ENCODE measurements at places on chromosomes 5 and 9.
A peak's percentile ranks its signal among the peaks of the same experiment; 100 is the strongest.

- DNase-seq: no peak
These were observed 651.8 kb downstream of the KCTD16 start for GRCh38 chr5:144822503-144822902.

DNA sequence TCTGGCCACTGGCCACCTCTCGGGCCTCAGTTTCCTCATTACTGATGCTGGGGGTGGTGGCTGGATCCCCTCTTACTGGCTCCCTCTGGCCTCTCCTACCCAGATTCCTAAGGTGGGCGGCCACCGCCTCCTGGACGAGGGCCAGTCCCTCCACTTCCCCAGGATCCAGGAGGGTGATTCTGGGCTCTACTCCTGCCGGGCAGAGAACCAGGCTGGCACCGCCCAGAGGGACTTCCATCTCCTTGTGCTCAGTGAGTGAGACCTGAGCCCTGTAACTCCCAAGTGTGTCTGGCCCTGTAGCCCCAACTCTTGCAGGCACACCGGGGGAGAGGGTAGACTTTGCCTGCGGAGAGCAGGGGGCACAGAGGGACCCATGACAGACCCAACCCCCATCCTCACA, 83.3 kb downstream of the HMCN2 start:
- no peak for DNase-seq

- DNase-seq: no peak
These were observed 154.7 kb downstream of the ATP10B start for GRCh38 chr5:160697281-160697680.

- DNase-seq: no peak
These were observed 67.1 kb downstream of the EHMT1 start for GRCh38 chr9:137685741-137686420.

DNA sequence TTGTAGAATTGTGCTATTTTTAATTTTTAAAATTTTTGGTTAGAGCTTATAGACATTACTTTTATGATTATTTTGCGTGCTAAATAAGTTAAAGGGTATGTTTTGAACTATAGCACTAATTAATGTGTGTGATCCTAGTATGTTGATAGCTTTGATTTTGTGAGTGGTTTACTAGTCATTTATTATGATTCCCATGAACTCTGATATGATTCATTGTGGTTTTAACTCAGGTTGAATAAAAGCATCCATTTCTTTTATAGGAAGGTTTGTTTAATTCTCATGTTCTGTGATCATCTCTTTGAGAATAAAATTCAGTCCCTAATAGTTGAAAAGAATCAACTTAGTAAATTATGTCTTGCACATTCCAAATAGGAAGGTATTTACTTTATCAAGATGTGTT, 22.5 kb downstream of the C5orf22 start:
- DNase-seq: no peak

- DNase-seq: no peak
These were observed 54.8 kb upstream of the NKD2 start for GRCh38 chr5:953535-954449.

GRCh38 chr9:91534374-91534773, 110.7 kb upstream of the NFIL3 start:
- DNase-seq: no peak

DNA sequence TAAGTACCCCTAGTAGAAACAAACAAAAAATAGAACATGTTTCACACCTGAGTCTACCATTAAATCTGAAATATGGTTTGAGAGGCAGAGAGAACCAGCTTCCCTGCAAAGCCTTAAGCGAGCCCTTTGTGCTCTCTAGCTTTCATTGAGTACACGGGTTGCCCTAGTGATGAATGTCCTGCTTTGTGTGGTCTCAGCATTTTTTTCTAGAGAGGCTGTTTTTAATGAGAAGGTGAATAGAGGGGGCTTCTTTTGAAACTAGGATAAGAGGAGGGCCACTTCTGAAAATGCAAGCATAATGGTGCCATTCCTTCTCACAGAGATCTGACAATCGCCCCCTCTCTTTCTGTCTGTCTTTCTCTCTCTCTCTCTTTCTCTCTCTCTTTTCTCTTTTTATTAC, 131.3 kb downstream of the MACIR start:
- no peak for DNase-seq

- no peak for DNase-seq
These were observed 261.9 kb downstream of the SYK start for GRCh38 chr9:91063471-91063870.

- no peak for DNase-seq
These were observed 480.7 kb downstream of the DMAC1 start for GRCh38 chr9:7318920-7319319.

DNA sequence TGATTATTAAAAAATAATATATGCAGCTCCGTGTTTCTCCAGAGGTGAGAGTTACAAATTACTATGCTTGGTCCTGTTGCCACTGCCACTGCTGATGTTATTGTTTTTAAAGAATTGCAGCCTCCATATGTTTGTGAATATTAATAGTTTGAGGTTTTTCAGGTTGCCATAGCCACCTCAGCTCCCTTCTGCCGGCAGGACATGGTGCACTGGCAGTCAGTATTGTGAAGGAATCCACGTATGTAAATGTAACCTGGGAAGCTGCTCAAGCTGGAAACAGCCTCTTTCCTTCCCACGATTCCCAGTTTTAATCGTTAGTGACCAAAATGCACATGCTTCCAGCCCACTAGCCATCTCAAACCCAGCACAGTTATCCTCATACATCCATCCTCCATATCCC, 184.4 kb upstream of the CCNG1 start:
- peak; percentile 1 for DNase-seq

- DNase-seq: no peak
These were observed 66.9 kb downstream of the SPATA31C2 start for GRCh38 chr9:88071331-88071730.

DNA sequence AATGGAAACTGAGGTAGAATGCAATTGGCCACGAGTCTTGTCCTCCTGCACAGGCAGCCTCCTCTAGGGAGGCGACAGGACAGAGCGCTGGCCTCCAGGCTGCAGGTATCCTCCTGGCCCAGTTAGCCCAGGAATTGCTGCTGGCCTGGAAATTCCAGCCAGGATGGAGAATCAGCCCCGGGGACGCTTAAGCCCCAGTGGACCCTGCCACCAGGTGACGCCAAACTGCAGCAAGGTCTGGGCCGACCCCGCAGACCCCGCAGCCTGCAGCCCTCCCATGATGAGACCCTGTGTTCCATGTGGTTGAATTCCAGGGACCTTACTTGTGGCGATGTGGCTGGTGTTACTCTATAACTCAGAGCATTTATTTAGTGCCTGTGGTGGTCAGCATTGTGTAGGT, 7.3 kb downstream of the CACFD1 start:
- no peak for DNase-seq

- no peak for DNase-seq
These were observed 1.3 kb downstream of the SLC9A3 start for GRCh38 chr5:522899-523440.

- no peak for DNase-seq
These were observed 160.9 kb upstream of the SLC30A5 start for GRCh38 chr5:68932830-68933434.

DNA sequence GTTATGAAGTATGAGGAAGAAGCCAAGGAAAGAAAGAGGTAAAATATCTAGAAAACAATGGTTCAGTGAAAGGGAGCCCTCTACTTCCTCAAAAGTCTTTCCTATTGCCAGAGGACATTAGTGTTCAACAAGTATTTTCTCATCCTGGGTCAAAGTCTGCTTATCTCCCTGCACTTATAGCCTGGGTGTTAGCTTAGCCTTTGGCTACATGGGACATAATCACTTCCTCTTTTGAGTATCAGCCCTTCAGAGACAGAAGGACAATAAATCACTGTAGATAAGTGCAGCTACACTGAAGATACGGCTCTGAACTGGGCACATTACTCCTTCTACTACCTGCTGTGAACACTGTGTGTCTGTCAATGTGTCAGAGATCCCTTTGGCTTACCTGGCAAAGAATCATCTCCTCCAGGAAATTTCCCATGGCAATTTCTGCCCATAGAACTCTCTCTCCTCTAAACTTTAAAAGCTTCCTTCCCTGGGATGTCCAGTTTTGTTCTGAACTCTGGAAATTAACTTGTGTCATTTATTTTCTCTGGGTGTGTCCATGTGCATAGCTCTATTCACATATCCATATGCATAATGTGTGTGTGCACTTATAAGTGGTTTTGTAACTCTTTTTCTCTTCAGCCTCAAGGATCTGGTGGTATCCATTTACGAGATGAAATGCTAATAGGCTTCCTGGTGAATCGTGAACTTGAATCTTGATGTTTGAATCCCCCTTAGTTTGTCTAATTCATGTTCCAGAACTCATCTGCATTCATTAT, 30.0 kb upstream of the RECK start:
- no peak for DNase-seq

GRCh38 chr9:134217431-134218210, 53.3 kb upstream of the RNU6ATAC start:
- DNase-seq: peak; percentile 8

GRCh38 chr5:124902097-124902821, 155.8 kb upstream of the ZNF608 start:
- peak; percentile 45 for DNase-seq

GRCh38 chr5:79932510-79933504, 58.3 kb downstream of the MTX3 start:
- DNase-seq: peak; percentile 70

GRCh38 chr9:109953813-109954497, 174.0 kb downstream of the PALM2AKAP2 start:
- no peak for DNase-seq

- no peak for DNase-seq
These were observed 71.8 kb downstream of the ANGPTL2 start for GRCh38 chr9:127050591-127051001.

DNA sequence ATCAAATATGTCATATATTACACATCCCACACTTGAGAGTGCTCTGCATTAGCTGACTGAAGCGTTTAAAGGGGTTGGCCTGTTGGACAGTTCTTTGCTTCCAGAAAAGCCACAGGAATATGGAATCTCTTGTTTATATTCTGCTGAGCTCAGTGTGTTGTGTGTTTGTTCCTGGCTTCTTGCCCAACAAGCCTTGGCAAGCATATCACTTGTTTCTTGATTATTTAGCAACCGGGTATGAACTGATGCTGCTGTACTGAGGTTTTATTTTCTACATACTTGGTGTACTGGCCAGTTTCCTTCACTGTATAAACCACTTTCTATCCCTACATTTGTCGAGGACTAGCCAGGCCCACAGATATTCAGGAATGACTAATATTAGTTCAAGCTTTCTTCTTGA, 378.9 kb downstream of the KCTD16 start:
- DNase-seq: peak; percentile 62

GRCh38 chr9:306907-307306, 92.2 kb downstream of the DOCK8 start:
- no peak for DNase-seq

GRCh38 chr5:62729675-62730074, 151.1 kb downstream of the LRRC70 start:
- no peak for DNase-seq

DNA sequence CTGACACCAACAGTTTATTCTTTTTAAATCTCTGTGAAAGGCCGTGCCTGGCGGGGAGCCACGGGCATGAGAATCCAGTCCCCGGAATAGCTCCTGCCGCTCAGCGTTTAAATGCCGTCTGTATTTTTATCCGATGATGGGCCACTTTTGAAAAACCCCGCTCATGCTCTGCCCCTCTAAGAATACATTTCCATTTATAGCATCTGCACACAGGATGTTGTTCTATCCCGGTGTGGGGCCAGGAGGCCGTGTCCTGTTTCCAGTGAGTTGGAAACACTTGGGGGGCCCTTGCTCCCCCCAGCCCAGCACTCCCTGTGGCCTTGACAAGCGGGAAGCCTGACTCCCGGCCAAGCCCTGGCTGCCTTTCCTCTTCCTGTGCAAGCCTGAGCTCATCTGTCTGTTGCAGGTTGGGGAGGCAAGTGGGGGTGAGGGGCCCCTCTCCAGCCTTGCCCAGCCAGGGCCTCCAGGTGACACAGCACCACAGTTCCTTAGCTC, 39.0 kb downstream of the ERGIC1 start:
- DNase-seq: no peak

- no peak for DNase-seq
These were observed 644.8 kb downstream of the EFNA5 start for GRCh38 chr5:107025712-107026497.

GRCh38 chr5:29796013-29796412, 1397.5 kb upstream of the CDH6 start:
- no peak for DNase-seq

GRCh38 chr9:71816916-71817451, 48.7 kb upstream of the CEMIP2 start:
- DNase-seq: no peak

- no peak for DNase-seq
These were observed 142.4 kb downstream of the C9orf152 start for GRCh38 chr9:110065532-110065931.

GRCh38 chr5:159097784-159098602, 1.7 kb downstream of the EBF1 start:
- no peak for DNase-seq

- no peak for DNase-seq
These were observed 2.0 kb downstream of the JMY start for GRCh38 chr5:79237740-79238560.

DNA sequence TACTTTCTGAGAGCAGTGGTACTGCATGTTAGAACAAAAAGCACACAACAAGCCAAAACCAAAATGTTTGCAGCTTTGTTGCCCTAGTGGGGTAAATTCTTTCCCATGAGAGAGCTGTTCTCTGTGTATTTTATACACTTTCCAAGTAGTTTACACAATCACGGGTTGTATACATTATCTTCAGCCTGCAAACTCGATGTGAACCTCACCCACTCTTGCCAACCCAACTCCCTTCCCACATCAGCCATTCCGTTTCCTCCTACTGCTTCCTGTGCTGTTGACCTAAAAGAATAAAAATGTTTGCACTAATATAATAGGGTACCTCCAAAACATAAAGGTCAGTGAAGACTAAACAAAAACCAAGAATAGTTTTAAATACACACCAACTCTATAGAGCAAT, 47.0 kb downstream of the IQGAP2 start:
- DNase-seq: no peak

GRCh38 chr5:103006921-103007320, 113.0 kb downstream of the GIN1 start:
- no peak for DNase-seq

DNA sequence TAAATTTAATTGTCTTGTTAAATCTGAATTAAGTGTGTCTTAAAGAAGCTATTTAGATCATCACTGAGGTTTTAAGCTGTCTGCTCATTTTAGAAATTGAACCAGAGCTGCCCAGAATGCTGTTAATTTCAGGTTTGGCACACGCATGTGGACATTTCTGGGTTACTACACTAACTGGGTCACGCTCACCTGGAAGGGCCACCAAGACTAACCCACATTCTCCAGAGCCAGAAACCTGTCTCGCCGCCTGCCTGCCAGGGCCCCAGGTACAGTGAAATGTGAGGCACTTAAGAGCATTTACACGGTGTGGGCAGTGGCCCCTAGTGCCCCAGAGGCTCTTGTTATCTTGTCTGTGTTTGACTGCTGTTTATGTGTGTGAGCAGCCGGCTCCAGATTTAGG, 46.6 kb downstream of the ATP10B start:
- no peak for DNase-seq

GRCh38 chr5:113526421-113526820, 12.9 kb downstream of the YTHDC2 start:
- DNase-seq: no peak

- no peak for DNase-seq
These were observed 4.7 kb downstream of the SARDH start for GRCh38 chr9:133733421-133733795.

GRCh38 chr5:115842089-115842935, 577 bp downstream of the AP3S1 start:
- peak; percentile 16 for DNase-seq

Measured in NCI-H1694 treated with DMSO at 0.1 percent for 48 hours (cell line).